Dermis blood vessel endothelial cell (primary cell): ENCODE measurements at places on chromosomes 16 and 17.

DNA sequence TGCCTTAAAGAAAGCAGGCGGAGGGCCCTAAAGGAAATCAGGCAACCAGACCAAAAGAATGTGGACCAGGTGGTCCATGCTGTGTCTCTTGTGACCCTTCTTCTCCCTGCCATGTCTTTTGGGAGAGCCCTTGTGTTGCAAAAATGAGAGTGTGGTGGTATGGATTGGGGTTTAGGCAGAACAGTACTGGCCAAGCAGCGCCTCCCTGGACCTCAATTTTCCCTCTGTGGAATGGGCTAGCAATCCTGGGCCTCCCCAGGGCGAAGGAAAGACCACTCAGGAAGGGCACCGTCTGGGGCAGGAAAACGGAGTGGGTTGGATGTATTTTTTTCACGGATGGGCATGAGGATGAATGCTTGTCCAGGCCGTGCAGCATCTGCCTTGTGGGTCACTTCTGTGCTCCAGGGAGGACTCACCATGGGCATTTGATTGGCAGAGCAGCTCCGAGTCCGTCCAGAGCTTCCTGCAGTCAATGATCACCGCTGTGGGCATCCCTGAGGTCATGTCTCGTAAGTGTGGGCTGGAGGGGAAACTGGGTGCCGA is 7.6 kb upstream of the NLRC5 start:
- DNase-seq: no peak

DNA sequence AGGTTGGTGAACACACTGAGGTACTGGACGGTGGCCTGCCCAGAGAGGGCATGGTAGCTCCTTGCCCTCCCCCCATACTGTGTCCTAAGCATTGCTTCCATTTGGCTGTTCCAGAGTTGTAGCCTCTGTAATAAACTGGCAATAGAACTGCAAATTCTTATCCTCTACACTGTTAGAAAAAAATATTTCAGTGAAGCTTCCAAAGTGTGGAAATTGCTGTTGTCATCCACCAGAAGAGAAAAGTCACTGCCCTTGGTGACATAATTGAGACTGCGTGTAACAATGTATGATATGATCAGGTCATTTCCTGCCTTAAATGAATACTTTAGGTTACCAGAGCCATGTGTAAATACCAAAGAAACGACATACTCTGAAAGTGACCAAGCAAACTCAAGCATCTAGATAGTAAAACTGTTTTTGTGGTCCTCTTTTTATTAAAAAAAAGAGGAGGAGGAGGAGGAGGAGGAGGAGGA is 65.9 kb downstream of the CEP95 start:
- DNase-seq: peak; percentile 74

DNA sequence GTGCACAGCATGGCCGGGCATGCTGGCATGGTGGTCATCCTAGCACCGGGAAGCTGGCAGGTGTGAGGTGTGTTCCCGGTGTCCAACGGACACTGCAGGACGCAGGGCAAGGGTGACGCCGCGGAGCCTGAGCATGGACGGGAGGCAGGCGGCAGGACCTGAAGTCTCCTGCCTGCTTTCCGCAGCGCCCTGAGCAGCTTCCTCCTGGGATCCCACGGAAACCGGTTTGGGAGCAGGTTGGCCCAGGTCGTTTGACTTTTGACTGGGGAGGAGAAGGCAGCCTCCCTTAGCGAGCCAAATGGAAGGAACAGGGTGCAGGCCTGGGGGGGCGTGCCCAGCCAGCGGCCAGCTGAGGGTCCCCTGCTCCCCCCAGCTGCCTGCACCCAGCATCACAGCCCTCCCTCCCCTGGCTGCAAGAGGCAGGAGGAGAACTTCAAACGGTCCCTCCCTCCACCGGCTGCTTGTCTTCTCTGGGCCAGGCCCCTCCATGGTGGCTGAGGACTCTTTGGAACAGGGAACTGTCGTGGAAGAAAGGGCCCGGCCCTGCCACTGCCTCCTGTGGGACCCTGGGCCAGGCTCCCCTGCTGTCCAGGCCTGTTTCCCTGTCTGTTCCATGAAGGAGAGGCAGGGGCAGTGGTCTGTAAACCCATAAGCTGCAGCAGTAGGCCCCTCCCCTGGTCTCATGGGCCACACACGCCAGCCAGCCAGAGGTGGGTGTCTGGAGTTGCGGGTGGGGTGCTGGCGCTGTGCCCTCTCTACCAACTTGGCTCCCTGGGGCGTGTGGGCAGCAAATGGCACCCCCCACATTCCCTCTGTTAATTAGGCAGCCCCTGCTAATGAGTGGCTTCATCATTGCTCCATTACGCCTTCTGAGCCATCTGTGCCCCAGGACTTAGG is 7.8 kb upstream of the ADGRG1 start:
- DNase-seq: no peak

DNA sequence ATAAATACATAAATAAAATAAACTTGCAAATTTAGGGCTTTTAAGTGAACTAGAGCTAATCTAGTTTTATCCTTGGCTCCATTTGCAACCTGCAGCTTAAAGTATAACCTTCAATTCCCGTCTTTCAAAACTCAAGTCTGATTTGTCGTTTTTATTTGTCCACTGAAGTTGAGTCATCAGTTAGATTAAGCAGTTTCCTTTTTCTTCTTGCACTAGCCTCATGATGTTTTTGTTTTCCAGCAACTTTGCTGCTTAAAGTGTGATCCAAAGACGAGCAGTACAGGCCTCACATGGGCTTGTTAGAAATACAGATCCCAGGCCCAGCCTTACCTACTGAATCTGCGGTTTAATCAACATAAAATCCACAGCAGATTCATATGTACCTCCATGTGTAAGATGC is 13.8 kb downstream of the ARSG start:
- peak; percentile 68 for DNase-seq

- no peak for DNase-seq
Measured at GRCh38 chr17:68178831-68179230, 69.0 kb upstream of the AMZ2 start.

- DNase-seq: no peak
Measured at GRCh38 chr16:13529193-13529982, 390.6 kb upstream of the ERCC4 start.

GRCh38 chr16:380762-381011 is 1.1 kb downstream of the PGAP6 start:
- no peak for DNase-seq

DNA sequence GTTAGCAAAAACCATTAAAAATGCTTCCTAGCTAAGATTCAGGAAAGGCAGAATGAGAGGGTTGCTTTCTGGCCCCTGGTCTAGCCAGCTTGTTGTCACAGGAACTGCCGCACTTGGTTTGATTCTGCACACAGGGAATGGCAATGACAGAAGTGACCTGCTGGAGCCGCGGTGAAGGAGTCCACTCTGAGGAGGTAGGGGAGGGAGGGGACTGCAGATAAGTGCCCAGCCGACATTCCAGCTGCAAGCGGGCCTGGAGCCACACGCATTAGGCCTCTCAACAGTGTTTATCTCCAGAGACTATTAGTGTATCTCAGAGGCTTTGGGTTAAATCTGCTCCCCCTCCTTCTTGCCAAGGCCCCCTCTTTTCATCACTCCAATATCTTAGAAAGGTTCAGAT is 38.6 kb downstream of the CDRT15 start:
- no peak for DNase-seq

DNA sequence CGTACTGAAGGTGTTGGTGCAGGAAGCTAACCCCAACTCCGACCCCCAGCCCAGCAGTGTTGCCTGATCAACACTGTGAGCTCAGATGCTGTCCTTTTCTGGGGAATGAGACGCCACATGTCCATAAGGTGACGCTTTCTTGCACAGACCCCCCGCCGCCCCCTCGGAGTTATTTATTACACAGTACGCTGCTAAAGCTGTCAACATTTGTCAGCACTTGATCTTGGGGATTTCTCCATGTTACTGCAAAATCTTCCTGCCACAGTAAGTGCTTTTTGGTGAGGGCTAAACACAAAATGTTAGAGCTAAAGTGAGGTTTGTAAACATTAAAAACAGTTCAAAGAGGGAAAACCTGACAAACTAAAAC is 15.9 kb downstream of the CMTM3 start:
- DNase-seq: no peak

GRCh38 chr16:81371106-81371505 is 56.3 kb downstream of the GAN start:
- DNase-seq: no peak

DNA sequence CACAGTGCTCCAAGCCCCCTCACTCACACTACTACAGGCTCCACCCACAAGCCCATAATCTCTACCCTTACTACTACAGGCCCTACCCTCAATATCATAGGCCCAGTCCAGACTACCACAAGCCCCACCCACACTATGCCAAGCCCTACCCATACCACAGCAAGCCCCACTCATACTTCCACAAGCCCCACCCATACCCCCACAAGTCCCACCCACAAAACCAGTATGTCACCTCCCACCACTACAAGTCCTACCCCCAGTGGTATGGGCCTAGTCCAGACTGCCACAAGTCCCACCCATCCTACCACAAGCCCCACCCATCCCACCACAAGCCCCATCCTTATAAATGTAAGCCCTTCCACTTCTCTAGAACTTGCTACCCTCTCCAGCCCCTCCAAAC is 13.8 kb downstream of the RIPOR1 start:
- peak; percentile 83 for DNase-seq

DNA sequence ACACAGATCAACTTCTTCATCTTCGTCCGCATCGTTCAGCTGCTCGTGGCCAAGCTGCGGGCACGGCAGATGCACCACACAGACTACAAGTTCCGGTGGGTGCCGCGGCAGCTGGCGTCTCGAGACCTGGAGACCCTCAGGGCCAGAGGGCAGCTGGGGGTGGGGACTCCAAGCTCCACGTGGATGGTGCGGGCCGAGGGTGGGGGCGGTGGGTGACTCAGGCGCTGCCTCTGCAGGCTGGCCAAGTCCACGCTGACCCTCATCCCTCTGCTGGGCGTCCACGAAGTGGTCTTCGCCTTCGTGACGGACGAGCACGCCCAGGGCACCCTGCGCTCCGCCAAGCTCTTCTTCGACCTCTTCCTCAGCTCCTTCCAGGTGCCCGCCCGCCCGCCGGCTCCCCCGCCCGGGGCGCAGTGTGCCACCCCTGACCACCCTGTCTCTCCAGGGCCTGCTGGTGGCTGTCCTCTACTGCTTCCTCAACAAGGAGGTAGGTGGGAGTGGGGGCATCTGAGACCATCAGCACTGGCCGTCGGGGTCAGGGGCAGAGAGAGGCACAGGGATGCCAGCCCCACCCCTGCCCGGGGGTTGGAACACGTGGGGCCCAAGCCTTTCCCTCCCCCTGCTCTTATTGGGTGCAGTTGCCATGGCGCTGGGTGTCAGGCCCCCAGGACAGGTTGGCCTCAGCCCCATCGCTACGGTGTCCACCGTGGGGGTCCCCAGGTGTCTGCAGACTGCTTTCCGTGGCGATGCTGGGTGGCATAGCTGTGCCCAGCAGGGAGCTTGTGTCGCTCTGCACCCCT is 8.8 kb downstream of the GCGR start:
- no peak for DNase-seq

- DNase-seq: peak; percentile 97
Measured at GRCh38 chr17:7058831-7059447, 15.0 kb upstream of the SLC16A11 start.

GRCh38 chr16:15489016-15489415 is 54.6 kb downstream of the BMERB1 start:
- no peak for DNase-seq

DNA sequence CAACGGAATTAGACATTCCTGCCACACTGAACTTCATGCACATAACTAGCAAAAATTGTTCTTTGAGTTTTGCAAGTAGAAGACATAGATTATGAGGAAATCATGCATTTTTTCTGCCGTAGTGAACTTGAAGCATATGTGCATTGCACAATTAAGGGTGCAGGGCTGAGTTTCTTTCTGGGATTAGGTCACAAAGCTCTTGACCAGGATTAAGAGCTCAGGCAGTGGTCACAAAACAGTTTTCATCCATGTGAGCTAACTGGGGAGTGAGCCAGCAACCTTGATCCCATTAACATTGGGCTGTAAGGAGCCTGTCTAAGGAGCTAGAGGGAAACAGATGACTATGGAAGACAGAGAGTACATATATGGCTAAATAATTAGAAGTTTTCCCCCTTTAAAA is 143.7 kb downstream of the PMP22 start:
- DNase-seq: no peak

GRCh38 chr16:74795104-74795503 is 20.5 kb upstream of the FA2H start:
- no peak for DNase-seq

DNA sequence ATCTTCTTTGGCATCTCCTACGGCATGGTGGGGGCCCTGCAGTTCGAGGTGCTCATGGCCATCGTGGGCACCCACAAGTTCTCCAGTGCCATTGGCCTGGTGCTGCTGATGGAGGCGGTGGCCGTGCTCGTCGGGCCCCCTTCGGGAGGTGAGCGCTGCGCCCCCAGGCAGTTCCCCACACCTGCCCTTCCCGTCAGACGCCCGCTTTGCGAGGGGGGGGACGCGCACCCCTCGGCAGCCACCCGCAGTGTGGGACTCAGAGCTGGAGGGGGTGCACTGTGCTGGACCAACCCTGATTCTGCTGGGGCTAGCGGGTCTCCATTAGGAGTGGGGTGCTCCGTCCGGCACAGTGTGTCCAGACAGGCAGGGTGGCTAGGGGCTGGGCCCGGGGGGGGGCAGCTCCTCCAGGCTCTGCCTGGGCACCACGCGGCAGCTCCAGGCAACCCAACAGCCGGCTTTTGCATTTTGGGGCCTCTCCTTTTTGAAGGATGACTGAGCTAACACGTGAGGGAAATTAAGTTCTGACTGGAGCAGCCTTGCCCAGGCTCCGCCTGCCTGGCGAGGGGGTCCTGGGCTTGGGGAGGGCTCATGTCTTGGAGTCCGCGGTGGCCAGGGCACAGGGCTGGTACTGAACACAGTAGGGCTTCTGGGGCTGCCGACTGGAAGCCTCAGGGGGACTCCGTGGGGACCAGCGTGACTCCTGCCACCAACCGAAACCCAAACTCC is 9.1 kb downstream of the SLC16A3 start:
- no peak for DNase-seq

DNA sequence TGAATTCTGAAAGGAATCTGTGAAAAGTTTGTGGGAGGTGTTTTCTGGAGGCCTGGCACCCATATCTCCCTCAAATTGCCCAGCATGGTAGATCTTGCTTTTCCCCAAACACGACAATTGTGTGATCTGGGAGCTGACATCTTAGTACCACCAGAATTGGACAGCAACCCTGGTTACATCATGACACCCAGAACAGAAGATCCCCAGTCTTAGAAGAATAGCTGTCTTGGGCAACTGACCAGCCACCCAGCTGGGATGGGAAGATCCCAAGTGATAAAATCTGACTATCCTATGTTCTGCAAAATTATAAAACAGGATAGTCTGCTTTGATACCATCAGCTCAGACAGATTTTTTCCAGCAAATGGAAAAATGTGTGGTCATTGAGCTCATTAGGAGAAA is 235.3 kb downstream of the CDH13 start:
- DNase-seq: no peak

DNA sequence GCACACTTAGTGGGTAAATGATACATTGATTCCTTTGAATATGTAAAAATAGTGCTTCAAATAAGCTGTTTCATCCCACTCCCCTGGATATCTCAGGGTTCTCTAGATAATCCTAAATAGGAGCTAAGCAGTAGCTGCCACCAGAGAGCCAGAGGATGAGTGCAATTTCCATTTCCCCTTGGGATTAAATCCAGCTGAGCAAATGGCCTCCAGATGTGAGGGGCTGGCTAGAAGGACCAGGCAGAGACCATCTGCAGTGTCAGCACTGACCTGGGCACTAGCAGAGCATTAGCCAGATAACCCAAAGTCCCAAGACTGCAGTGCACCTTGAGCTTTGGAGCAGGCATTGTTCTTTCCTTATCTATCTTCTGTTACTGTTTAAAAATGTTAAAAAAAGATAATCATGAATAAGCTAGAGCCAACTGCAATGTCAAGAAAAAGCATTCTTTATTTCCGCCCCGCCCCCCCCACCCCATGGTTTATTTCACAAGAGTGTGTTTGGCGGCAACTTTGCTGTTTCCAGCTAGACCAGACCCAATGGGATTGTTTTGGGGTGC is 19.5 kb downstream of the GPR179 start:
- no peak for DNase-seq
